Upper lobe of left lung (tissue), 6 donors: ENCODE measurements at places on chromosomes 4 and X. TPM values are rescaled to one million over a fixed set of nuclear protein-coding genes. Genes with fewer than 3 reads are reported as not detected.

DNA sequence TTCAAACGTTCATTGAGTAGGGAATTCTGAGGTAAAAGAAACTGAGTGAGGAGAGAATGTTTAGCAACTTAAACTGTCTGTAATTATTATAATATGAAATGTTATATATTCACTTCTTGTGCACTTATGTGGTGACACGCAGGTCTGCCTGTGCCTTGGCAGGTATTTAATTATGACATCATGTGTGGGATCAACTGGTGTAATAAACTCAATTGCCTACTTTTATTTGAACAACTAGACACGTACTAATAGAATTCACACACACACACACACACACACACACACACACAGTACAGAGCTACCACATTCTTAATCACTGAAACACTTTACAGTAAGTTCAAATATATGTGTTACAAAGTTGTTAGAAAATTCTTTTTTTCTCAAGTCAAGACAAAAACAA is 20.7 kb upstream of the SLC25A31 start:
- no peak for DNase-seq

DNA sequence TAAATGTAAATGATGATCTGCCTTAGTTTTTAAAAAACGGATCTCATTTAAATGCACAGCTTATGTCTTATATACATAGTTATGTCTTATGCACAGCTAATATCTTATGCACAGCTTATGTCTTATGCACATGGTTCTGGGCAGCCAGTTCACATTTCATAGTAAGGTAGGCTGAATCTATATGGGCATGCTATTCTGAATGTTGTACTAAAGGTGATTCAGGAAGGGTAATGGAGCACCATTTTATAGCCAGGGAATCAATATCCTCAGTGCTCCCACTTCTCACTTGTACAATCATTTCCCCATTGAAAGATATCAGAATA is 77.9 kb upstream of the MID1 start:
- no peak for DNase-seq

DNA sequence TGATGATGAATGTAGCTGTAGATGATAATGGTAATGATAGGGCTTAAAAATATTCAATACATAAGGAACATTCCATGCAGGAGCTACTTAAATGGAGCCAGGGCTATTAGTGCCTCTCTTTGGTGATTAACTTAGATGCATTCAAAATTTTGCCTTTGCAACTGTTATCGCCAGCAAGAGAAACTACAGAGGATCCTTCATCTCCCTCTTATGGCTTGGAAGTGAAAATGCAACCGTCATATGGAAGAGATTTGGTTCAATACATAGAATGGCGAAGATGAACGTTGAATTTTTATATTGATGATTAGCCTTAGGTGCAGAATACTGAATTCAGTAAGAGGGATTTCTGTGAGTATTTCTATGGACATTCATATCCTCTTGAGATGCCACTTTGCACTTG is 134.5 kb upstream of the NLGN4X start:
- no peak for DNase-seq

The CXorf49B gene
- total RNA-seq: not detected

The FAM9C gene
- not detected for total RNA-seq
